Stimulated activated CD8-positive, alpha-beta memory T cell treated with anti-CD3 and anti-CD28 coated beads, Interleukin-4, amount 100 ng/mL, for 4 hours (primary cell): ENCODE measurements at places on chromosomes 7 and 10.

DNA sequence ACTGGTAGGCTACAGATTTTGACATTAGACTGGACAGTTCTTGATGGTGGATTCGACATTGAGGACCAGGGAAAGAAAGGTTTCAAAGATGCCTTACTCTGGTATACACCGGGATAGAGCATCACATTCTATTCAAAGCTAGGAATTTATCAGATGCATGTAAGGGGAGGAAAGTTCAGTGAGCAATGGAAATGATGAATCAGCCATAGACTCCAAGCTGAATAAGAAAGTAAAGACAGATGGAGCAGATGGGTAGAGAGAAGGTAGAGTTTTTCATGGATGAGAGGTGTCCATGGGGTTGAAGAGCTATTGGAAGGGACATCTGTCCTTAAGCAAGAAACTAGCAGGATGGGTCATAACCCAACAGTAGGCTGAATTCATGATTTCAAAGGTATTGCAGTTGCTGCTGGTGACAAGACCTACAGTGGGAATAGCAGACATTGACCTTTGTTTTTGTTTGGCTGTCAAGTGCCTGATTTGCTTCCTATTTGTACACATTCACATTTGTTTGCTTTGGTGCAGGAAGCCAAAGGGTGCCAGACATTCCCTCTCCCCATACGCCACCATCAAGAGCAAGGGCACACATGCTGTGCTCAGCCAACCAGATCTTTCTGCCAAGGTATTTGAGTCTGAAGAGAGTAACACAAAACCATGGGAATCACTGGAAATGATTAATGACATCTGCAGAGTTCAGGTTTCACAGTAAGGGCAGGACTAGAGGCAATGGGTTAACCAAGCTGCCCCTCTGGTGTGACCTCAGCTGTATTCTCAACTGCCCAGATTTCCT is 8.6 kb upstream of the CACUL1 start:
- no peak for DNase-seq

DNA sequence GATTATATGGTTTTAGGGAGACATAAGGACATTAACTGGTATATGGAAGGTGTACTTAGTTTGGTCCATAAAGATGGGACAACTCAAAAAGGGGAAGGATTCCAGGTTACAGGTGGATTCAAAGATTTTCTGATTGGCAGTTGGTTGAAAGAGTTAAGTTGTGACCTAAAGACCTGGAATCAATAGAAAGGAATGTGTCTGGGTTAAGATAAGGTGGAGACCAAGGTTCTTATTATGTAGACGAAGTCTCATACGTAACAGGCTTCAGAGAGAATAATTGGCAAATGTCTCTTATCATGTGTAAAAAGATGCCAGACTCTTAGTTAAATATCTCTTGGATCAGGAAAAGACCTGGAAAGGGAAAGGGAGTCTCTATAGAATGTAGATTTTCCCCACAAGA is 1.0 kb upstream of the TRDMT1 start:
- no peak for DNase-seq

GRCh38 chr10:118960157-118961090 is 69.1 kb upstream of the NANOS1 start:
- no peak for DNase-seq

GRCh38 chr10:112957640-112958092 is 7.6 kb downstream of the TCF7L2 start:
- no peak for DNase-seq

GRCh38 chr7:40234046-40234445 is 99.2 kb downstream of the SUGCT start:
- no peak for DNase-seq

DNA sequence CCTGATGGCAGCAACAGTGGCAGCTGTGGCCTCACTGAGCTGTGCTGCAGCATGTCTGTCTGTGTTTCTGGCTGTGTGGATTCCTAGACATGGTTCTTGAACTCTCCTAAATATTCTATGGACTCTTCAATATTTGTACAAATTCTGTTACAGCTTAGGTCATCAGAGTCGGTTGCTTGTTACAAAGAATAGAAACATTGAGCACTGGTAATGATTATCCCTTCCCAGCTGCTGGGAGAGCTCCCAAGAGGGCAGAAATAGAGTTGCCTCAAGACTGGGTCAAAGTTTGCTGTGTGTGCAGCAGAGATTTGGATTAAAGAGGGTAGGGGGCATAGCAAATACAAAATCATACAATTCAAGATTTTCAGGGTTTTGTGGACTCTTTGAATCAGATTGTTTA is 337.1 kb upstream of the AKR1E2 start:
- no peak for DNase-seq

GRCh38 chr10:61097026-61097425 is 153.0 kb upstream of the RHOBTB1 start:
- DNase-seq, result no peak
